ENCODE measurements at places on chromosomes 3 and 15. TPM values are rescaled to one million over a fixed set of nuclear protein-coding genes. Genes with fewer than 3 reads are reported as not detected.
A peak's percentile ranks its signal among the peaks of the same experiment; 100 is the strongest.

- DNase-seq = no peak
Measured at GRCh38 chr15:96693990-96694517, 363.6 kb downstream of the NR2F2 start.

DNA sequence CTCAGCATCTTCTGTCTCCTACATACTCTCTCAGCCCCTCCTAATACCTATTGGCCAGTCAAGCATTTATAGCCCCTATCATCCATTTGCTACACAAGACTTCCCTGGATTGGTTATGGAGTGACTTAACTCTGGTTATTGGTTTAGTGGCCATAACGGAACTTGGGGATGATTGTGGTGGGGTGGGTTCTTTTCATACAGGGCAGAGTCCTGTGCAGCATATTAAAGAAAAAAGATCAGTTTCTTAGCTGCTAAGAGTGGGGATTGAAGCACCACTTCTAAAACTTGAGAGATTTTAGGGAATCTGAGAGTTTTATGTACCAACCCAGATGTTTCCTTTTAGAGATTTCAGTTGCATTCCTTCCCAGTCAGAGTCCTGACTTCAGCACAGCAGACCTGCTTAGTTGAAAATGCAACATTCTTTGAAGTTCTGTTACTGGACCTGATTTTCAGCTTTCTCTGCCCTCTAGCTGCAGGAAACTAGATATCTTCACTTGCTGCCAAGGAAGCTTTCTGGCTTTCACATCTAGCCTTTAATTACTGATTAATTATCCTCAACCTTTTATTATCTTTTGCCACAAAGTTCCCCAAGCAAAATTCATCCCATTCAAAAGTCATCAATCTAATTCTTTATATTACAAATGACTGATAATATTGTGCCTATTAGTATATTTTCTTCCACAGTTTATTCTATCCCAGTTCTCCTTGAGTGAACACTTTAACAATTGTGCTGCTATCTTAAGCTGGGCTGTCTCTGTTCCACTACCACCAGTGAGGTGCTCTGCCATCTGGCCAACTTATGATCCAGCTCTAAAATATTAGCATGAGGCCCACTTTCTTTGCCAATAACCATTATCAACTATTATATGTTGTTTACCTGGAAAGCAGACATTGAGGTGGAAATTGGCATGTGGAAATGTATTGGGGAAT, 906.0 kb upstream of the ALCAM start:
- DNase-seq = no peak

DNA sequence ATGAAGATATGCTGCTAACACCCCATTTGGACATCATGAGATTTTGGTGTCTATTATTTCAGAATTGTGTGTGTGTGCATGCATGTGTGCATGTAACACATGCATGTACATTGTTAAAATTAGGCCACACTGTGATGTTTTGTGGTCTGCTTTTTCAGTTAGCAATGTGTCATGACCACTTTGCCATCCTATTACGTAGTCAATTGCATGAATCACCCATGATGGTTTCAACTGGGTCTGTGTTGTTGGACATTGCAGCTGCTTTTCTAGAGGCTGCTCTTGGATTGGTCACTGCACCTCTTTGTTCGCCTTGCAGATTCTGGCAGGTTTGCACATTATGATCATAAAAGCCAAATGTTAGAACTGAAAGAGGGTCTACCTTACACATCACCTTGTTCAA, 101.0 kb upstream of the THBS1 start:
- DNase-seq = no peak

DNA sequence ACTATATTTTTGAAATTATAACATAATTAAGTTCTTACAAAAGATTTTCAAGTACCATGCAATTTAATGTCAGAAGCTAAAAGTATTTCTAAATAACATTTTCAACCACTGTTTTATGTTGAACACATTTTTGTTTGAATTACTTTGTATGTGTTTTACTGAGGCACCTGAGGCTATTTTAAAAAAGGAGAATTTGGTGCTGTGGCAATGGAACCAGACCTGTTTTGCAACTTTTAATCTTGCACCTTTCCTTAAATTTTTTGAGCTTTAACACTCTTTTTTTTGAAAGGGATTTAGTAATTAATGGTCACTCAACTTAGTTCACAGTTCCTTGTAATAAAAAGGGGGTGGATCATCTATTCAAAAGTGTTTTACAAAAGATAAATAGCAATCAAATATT, 561.6 kb downstream of the ZBBX start:
- DNase-seq = no peak

DNA sequence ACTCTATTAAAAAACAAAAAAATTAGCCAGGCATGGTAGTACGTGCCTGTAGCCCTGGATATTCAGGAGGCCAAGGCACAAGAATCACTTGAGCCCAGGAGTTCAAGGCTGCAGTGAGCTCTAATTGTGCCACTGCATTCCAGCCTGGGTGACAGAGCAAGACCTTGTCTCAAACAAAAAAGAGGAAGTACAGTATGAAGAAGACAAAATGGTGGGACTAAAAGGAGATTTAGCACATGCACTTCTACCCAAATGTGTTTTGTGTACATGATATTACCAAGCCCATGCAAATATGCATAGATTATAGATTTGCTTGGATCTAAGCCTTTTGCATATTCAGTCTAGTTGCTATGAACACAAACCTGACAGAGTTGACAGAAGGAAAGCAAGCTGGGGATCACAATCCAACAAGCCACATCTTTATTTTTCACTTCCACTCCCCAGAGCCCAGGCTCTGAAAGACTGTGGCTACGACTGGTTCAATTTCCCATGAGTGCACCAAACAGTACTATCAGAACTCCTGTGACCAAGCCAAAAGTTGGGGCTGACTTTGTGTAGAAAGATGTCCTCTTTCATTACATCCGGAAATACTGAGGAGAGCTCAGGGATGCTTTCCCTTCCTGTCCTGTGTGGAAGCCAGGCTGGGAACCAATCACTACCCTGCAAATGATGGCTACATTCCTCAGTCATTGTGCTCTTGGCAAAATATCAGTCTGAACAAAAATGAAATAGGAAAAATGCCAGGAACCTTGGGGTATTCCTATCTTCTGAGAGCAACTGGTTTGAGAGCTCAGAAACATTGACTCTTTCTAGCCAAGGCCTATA, 49.4 kb downstream of the TGM4 start:
- no peak for DNase-seq

GRCh38 chr15:75966073-75966472, 46.2 kb downstream of the NRG4 start:
- DNase-seq = no peak

GRCh38 chr15:35038626-35039451, 46.3 kb downstream of the NANOGP8 start:
- DNase-seq = no peak

DNA sequence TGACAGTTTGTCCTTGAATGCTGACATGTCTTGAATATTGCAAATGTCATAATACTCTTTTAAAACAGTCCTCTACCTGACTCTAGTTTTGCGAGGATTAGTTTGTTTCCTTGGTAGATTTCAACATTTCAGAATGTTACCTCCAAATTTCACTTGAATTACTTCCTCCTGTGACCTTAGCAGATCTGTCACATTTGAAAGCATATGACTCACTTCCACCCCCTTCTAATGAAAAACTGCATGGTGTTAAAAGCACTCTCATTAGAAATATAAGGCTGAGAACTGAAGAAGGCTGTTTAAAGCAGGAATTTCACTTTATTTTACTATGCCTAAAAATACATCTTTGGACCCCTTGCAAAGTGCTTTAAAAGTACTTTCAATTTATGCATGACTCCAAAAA, 598.7 kb upstream of the TGFBR2 start:
- DNase-seq = no peak

GRCh38 chr3:14125193-14126016, 553 bp downstream of the TMEM43 start:
- peak; percentile 41 for DNase-seq

DNA sequence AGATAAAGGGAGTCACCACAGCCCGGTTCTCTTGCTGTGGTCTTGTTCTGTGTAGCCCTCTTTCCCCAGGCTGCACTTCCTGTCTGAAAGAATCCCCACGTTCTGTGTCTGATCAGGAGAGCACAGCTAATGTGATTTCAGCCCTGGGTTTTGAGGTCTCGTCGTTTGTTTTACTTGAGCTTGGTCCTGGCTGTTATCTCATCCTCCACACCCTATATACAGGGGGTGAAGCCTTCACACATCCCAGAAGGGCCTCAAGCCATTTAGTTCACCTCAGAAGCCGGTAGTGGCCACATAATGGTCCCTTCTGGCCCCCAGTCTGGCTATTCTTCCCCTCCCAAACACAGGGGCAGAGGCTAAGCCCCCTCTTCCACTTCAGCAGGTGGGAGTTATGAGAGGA, 115.6 kb downstream of the PDE8A start:
- no peak for DNase-seq

GRCh38 chr3:10737785-10738184, 78.2 kb upstream of the SLC6A11 start:
- no peak for DNase-seq

DNA sequence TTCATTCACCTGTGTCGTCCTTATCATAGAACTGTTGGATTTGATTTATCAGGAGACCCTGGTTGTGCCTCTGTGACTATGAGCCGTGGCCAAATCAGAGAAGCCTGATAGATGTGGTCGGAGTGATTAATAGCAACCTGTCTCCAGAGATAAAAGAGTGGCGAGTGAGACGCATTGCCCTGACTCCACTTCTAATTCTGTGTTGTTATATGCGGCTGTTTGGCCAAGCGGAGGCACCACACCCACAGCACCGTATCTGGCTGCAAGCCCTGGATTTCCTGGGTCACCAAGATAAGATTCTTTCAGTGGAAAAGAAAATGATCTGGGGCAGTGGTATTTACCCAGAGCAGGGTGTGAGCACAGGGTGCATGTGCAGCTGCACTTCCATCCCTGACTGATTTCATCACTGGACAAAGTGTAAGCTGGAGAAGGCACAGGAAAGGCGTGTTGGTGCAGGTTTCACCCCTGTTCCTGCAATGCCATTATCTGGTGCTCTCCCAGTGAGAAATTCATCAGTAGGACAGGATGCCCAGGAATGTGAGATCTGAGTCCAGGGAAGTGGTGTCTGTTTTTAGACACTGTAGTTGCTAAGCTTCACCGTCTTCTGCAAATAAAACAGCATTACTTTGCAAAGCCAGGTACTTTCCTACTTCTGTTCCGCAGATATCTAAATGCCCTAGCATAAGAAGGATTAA, 84.6 kb downstream of the CD47 start:
- DNase-seq = no peak

Gene GOLGA6D
- total RNA-seq = 0.13 TPM

Gene AQP9
- total RNA-seq = not detected
